Stimulated activated CD8-positive, alpha-beta memory T cell treated with anti-CD3 and anti-CD28 coated beads, Interleukin-4, amount 100 ng/mL, for 1 hour (primary cell): ENCODE measurements at places on chromosomes 3 and 15.

DNA sequence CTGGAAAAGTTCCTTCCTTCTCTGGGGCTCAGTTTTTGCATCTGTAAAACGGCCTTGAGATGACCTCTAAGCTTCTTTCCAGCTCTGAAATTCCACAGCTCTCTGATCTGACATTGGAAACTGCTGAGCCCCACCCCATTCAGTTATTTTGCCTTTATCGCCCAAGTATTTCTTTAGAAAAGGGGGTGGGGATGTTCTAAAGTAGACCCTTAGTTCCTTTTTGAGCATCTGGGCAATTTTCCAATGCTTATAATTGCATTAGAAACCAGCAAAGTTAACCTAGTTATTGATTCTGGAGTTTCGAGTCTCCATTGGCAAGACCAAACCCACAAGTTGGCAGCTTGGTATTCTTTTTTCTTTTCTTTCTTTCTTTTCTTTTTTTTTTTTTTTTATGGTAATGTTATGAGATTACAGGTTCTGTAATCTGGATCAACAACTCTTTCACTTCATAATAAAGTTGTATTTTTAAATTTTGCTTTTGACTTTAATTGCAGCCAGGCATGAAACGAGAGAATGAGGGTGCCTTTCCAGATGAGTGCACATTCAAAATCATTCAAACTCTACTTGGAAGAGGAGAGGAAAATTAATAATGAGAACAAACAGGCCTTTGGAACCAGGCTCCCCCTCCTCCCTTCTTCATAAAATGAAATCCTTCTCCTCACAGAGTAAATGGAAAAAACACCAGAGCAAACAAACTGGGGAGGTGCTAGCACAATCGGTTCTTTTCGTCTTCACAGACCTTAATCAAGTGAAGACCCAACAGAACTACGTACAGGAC, 76.8 kb upstream of the LRIG1 start:
- no peak for DNase-seq

DNA sequence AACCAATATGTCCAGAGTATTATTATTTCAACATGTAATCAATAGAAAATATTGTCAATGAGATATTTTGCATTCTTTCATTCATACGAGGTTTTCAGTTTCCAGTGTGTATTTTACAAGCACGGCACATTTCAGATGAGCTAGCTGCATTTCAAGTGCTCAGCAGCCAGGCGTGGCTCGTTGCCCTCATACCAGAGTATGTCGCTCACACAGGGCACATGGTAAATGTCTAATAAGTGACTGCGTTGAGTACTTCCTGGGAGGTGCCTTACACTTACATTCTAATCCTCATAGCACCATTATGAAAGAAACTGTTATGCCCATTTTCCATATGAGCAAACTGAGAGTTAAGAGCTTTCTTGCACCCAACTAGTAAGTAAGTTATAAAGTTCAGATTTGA, 47.4 kb downstream of the TMEM266 start:
- no peak for DNase-seq

DNA sequence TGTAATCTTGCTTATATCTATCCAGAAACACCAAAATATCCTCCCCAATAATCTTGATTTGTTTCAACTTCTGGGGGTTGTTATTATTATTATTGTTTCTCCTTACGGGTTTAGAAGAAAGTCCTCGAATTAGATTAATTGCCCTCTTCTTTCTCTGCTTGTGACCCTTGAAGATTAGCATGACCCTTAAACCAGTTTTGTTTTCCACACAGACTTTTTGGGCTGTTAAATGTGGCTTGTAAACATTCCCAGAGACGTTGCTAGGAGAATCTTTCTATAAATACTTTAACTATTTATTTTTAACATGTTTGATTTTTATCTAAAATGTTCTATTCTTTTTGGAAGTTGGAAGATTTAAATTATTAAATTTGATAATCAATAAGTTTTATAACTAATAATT, 4.3 kb upstream of the SUCNR1 start:
- DNase-seq = no peak

DNA sequence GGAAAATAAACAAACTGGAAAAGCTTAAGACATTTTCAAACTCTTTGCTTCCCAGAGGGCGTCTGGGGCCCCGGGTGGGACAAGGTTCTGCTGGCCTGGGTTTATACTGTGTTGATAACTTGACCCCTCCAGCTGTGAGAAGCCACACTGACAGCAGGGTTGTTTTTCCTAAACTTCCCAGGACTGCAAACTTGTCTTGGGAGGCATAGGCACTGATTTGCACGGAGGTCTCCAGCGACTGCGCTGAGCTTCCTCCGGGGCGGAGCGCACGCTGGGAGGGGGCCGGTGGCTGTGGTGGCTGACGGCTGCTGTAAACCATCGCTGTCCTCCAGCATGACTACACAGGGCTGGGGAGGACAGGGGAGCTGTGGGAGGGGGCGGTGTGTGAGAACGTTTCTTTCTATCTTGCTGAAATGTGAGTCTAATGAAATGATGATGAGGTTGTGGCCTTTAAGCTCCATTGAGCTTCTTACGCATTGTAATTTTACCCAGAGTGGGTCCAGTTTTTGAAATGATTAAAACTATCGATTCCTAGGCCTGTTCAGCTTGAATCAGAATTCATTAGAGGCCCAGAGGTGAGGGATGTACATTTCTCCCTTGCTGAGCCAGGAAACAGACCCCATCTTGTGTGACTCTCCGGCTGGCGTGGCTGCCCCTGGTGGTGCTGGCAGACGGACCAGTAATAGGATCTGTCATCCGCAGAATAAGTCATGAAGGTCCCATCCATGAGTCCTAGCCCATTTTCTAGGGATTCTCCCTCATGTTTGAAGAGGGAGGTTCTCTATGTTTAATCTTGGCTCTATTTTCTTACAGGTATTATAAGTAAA, 40.5 kb upstream of the VPS8 start:
- no peak for DNase-seq

DNA sequence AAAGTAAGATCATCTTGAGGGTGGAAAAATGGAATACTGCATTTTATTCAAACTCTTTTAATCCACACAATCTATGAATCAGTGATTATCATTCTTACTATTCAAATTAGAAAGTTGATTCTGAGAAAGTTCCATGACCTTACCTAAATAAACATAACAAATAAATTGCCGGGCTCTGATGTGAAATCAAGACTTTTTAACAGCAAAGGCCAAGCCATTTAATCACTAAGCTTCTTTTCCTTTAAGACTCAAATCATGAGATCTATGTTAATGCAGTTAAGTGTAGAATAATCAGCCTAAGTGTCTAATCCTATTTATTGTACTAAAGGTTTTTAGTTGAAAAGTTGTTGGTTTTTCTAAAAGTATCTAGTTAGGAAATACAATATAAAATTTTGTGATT, 857.0 kb downstream of the SI start:
- DNase-seq = no peak

GRCh38 chr3:106332129-106332528, 463.3 kb upstream of the CBLB start:
- DNase-seq = no peak

DNA sequence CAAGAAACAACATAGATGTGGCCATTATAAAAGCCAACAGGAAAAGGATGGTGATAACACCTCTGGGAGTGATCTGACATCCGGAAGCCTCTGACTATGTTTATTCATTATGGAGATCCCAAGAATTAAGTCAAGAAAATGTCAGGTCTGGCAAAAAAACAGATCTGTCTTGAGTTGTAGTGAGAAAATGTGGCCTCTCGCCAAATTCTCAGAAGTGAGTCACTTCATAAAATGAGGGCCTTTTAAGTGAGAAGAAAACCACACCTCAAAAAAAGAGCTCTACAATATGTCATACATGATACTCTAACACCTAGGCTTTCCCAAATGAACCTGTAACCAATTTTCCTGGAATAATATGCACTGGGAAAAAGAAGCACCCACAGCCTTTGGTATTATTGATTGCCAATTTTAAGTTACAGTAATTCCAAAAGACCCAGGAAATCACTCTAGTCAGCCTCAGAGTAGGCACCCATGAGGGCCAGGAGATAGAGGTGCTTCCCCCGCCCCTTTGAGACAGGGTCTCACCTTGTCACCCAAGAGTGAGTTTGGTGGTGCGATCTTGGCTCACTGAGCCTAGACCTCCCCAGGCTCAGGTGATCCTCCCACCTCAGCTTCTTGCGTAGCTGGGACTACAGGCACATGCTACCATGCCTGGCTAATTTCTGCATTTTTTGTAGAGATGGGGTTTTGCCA, 38.0 kb downstream of the CCR3 start:
- DNase-seq = no peak

DNA sequence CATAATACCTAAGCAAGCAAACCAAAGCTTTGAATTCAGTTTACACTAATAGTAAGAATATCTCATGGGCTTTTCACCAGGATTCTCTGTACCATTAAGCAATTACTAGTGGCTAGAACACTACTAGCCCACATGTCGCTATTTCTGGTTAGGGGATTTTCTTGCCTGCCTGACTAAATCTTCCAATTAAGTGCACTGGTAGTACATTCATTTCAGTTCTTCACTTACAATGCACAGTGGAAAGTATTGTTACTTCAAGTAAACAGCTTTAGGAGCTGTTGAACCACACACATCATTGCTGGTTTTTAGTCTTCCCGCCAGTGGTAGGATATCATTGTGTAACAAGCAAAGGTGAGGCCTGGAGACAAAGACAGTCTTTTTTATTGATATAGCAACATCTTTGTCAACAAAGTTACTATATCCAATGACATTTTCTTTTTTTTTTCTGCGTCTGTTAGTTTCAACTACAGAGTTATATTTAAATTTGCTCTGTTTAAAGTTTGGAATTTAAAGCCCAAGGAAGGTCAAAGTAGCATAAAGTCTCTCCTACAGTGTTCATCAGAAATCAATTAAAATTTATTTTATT, 826.8 kb upstream of the NR2F2 start:
- no peak for DNase-seq

GRCh38 chr3:110697961-110698360, 373.7 kb upstream of the NECTIN3 start:
- no peak for DNase-seq

GRCh38 chr15:55823699-55824340, 80.9 kb upstream of the PRTG start:
- DNase-seq = no peak

DNA sequence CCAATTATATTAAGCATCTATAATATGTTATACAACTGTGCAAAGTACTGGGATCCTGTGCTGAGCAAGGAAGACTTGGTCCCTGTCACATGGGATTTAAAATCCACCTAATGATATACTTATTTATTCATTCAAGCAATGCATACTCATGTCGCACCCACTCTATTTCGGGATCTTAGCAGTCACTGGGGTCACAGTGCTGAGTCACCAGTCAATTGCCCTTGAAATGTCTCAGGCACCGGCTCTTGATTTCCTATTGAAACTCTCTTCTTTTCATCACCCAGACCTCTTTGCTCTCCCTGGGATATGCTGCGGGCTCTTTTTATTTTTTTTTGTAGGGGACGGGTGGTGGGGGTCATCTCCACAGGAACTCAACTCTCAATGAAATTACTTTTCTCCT, 194.5 kb upstream of the GAP43 start:
- DNase-seq = no peak

GRCh38 chr15:44286814-44287452, 1.6 kb upstream of the GOLM2 start:
- DNase-seq = no peak

GRCh38 chr3:11558918-11559815, 84.5 kb downstream of the VGLL4 start:
- DNase-seq = no peak

DNA sequence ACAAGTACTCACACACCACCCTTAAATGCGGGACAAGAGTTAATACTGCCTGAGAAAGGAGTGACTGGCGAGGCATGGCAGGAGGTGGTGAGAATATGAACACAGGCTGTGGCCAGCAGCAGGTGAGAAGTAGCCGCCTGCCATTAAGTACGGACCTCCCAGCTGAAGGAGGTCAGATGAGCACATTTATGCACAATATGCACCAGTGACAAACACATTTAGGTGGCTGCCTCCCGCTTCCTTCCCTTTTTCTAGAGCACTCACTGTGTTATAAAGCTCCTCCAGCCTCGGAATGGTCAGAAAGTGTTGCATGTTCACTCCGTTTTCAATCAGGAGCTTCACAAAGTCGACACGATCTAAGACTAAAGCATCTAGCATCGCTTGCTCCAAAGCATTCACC, 52.4 kb downstream of the TRPM1 start:
- DNase-seq = no peak

GRCh38 chr3:146912241-146913015, 307.3 kb upstream of the PLSCR5 start:
- DNase-seq = no peak

DNA sequence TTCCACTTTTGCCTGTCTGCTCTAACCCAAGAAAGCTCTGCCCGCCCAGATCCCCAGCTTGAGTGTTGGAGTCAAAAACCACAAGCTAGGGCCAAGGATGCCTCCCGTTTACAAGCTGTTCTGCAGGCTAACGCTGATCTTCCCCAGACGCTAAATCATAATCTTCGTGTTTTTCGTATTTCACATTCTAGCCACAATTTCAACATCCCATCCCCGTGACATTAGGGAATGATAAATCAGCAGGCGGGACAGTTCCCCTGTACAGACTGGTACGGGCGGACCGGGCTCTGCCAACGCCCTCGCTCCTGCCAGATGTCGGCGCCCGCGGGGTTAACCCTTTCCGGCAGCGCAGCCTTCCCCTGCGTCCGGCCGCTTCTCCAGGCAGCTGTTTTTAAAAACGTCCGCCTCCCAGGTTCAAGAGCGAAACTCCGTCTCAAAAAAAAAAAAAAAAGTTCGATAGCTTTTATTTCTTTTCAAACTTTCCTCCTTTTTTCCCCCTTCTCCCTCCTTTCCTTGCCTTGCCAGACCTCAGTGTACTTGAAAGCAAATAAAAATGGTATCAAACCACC, 81.0 kb upstream of the BNC1 start:
- DNase-seq = no peak

DNA sequence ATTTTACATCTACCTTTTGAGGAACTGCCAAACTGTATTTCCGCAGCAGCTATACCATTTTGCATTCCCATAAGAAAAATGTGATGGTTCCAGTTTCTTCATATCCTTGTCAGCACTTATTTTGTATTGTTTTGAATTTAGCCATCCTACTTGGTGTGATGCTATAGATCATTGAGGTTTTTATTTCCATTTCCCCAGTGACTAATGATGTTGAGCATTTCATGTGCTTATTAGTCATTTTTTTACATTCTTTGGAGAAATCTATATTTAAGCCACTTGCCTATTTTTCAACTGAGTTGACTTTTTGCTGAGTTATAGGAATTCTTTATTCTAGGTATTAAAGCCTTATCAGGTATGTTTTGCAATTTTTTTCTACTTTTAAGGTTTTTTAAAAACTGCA, 347.6 kb upstream of the RARB start:
- no peak for DNase-seq

GRCh38 chr3:120780977-120781376, 38.4 kb downstream of the GTF2E1 start:
- no peak for DNase-seq

GRCh38 chr3:185823078-185824044, 1.5 kb downstream of the IGF2BP2 start:
- no peak for DNase-seq

DNA sequence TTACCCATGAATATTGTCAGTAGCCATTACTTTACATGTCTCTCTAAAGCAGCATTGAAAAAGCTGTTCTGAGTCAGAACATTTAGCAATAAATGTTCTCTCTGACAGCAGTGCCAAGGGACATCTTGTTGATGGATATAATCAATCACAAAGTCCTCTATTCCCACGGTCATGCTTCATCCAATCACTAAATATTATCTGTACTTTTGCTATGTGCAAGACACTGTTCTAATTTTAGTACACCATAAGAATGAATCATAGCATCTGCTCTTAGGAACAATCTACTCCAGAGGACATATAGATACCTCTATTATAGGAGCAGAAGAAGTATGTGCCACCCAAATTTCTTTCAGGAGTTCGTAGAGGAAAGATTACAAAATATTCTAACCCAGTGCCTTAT, 142.5 kb upstream of the MBNL1 start:
- no peak for DNase-seq
